ENCODE measurements at places on chromosomes 13 and 19.

DNA sequence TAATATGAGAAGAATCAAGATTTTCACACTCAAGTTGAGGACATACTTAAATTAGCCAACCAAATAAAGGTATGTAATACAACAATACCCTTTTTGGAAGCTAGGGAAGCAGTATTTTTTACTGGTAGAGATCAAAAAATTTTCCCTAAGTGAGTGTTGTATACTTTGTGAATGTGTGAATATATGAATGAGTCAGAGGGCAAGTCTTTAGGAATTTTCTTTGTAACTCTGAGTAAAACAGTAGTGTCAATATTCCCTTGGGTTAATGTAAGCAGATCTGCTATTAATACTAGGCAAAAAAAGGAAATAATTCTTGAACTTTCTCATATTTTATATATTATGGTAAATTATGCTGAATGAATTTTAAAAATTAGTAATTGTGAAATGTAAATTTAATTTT lies 1161.8 kb upstream of the MIR17HG start:
- DNase-seq, result no peak

- DNase-seq, result no peak
These were observed 245.6 kb downstream of the KLF5 start for GRCh38 chr13:73304442-73304841.

- DNase-seq, result no peak
These were observed 165.6 kb downstream of the EFNB2 start for GRCh38 chr13:106369858-106370257.

GRCh38 chr19:51025809-51026553 lies 435 bp downstream of the KLK11 start:
- DNase-seq, result no peak

DNA sequence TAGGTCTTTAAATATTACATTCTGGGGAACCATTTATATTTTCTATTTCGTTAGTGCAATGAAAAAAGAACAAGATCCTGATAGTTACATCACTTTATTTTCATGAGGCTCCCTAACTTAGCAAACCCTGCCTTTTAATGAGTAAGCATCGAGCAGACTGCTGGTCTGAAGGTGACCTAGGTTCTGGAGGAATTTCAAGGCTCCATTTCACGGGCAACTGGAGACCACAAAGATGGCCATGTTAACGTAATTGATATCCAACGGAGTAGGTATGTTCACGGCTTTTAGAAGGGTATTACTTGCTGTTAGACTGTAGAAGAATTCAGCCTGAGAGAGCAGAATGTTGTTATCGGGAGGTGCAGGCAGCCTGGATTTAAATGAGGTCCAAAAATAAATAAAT lies 1597.6 kb downstream of the EFNB2 start:
- no peak for DNase-seq

DNA sequence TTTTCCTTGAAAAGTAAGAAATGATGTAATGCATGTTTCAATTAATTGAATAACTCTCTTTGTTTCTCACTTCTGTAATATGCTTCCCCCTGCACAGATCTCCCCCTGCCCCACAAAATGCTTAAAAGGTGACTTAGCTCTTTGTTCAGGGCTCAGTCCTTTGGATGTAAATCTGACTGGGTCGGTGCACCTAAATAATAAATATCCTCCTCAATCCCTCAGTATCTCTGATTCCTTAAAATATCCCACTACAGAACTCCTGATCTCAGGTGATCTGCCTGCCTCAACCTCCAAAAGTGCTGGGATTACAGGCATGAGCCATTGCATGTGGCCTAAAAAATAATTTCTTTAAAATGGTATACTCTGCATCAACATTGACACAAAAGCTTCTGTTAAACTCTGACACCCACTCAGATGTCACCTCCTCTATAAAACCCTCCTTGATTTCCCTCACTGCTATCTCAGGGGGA lies 107.0 kb downstream of the ZNF429 start:
- no peak for DNase-seq

GRCh38 chr13:83881917-83882605 lies at the start of gene SLITRK1:
Gene SLITRK1 (minus strand): TSS chr13:83882474. CDS start chr13:83881507, 967 bp downstream.
- DNase-seq, result peak; percentile 2

GRCh38 chr19:7263521-7263920 lies 30.7 kb downstream of the INSR start:
- DNase-seq, result no peak

- no peak for DNase-seq
These were observed 2.8 kb upstream of the ANGPTL8 start for GRCh38 chr19:11236324-11237301.

DNA sequence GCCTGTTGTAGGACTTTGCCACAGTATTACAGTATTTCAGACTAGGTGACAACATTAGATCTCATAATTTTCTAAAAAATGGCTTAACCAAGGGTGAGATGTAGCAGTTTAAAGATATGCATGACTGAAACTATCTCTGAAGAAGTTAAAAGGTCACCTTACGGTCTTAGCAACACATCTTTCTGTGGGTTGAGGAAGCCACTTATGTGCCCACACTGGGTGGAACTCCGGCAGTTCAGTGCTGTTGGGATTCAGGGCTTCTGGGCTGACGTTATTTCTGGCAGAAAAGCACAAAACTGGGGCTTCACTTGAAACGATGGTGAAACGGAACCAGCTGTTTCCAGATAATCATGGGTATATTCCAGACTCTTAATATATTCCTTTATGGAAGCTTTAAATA lies 697.3 kb downstream of the PCDH9 start:
- DNase-seq, result no peak

GRCh38 chr13:82803341-82803740 lies 1078.9 kb downstream of the SLITRK1 start:
- no peak for DNase-seq
